ENCODE measurements at places on chromosomes 3 and 15.

DNA sequence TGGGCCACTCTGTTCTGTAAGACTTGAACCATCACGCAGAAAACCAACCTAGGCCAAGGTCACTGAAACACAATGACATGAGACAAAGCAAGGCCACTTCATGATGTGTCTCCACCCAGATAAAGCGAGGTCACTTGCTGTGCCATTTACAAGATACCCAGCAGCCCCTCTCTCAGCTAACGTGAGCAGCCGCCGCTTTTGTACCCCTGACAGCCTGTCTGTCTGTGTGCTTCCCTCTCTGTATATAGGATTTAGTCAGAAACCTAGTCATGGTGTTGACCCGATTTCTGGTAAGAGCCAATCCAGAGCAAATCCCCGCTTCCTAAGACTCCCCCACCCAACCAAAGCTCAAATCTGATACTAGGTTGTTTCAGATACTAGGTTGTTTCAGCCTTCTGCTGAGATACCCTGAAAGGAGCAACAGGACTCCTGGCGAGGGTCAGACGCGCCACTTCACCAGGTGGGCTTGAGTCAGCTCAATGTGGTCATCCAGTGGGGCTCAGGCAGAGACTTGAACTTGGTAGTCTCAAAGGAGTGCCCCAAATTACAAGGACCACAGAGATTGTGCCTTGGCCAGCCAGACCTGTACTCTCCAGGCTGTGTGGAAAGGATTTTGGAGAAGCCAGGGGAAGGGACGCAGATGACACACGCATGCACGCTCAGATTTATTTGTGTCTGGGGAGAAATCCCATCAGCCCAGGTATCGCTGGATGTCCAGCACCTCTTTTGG is 3.1 kb upstream of the ZXDC start:
- DNase-seq = no peak

GRCh38 chr3:5144316-5144994 is 22.4 kb downstream of the ARL8B start:
- no peak for DNase-seq

- no peak for DNase-seq
Measured at GRCh38 chr3:151383956-151384355, 597 bp downstream of the P2RY12 start.

GRCh38 chr3:28018925-28019718 is 222.3 kb upstream of the CMC1 start:
- DNase-seq = no peak

DNA sequence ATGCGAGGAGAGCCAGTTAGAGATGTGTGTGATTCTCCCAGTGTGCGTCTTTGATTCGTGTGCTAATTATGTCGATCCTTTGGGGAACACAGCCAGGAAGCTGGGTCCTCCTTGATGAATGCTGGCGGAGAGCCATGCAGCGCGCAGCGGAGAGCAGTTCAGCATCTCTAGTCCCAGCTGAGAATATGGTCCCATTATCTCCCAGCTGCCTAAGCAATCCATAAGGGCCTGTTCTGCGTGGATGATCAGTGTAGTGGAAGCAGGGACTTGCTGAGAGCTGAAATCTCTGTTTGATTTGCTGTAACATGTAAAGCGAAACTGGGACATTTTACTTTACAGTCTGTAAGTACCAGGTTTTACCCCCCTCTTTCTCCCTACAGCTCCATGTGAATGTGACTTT is 412.7 kb downstream of the CNTN4 start:
- DNase-seq = no peak

GRCh38 chr15:49238342-49238741 is 68.3 kb downstream of the GALK2 start:
- DNase-seq = no peak

DNA sequence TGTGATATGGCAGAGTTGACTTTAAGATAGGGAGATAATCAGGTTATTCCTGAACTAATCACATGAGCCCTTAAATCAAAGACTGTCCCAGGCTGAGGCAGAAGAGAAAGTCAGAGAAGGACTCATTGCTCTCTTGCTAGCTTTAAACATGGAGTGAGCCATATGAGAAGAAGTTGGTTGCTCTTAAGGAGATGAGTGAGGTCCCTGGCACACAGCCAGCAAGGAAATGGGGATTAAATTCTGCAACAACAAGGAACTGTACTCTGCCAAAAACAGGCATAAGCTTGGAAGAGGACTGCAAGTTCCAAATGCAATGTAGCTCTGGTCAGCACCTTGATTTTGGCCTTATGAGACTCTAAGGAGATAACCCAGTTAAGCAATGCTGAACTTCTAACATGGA is 457.0 kb downstream of the PLOD2 start:
- no peak for DNase-seq

GRCh38 chr15:31831596-31831995 is 198.7 kb upstream of the CHRNA7 start:
- no peak for DNase-seq

- DNase-seq = peak; percentile 43
Measured at GRCh38 chr15:72285927-72286516, 13.7 kb upstream of the PARP6 start.

DNA sequence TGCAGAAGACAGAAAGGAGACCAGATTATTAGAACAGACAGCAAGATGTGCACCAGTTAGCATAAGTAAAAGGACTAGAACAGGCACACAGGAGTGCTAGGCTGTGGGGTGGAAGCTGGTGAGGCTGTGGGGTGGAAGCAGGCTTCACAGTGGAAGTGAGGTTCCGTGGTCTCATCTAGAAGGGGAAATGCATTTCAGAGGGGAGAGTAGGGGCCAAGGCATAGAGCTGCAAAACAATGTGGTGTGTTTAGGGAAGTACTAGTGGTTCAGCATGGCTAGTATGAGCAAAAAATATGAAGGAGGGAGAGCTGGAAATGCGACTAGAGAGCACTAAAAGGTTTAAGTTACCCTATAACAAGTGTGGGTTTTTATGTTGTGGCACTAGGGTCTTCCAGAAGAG is 6.5 kb downstream of the POPDC2 start:
- no peak for DNase-seq

DNA sequence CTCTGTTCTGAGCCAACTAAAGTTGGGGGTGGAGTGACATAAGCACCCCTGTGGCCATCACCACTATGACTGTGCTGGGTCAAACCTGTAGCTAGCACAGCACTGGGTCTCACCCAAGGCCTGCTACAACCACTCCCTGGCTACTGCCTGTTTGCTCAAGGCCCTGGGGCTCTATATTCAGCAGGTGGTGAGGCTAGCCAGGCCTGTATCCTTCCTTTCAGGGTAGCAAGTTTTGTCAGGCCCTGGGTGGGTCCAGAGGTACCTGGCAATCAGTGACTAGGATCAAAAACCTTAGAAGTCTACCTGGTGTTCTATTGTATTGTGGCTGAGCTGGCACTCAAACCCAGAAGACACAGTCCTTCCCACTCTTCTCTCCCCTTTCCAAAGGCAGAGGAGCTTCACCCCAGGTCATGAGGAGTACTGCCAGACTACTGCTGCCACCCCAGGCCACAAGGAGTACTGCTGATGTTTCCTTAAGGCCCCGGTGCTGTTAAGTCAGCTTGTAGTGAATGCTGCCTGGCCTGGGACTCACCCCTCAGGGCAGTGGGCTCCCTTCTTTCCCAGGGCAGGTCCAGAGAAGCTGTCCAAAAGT is 170.8 kb downstream of the IGSF11 start:
- DNase-seq = no peak

- no peak for DNase-seq
Measured at GRCh38 chr3:175552929-175553328, 693.8 kb downstream of the NAALADL2 start.

- no peak for DNase-seq
Measured at GRCh38 chr15:92989470-92989869, 89.3 kb downstream of the CHD2 start.
